ENCODE measurements at places on chromosomes 2 and 18. TPM values are rescaled to one million over a fixed set of nuclear protein-coding genes. Genes with fewer than 3 reads are reported as not detected.

GRCh38 chr2:230785346-230785745, 72.7 kb downstream of the CAB39 start:
- no peak overlapping the region for H3K4me3 ChIP-seq
- no peak overlapping the region for H3K27ac ChIP-seq
- H3K36me3 ChIP-seq, result peaks cover 94% of the 10 kb centered on the region
- no peaks in the 10 kb centered on the region for H3K27me3 ChIP-seq
- peaks cover 47% of the 10 kb centered on the region for H3K4me1 ChIP-seq

CROCC2 gene
- not detected for total RNA-seq

GRCh38 chr2:178819992-178820391, 12.8 kb upstream of the TTN start:
- H3K4me3 ChIP-seq, result peak overlapping the region; percentile 17
- no peaks in the 10 kb centered on the region for H3K27me3 ChIP-seq
- peaks cover 21% of the 10 kb centered on the region for H3K4me1 ChIP-seq
- peak overlapping the region; percentile 86 for H3K27ac ChIP-seq

GRCh38 chr2:20452551-20452950, 5.7 kb downstream of the RHOB start:
- no peak overlapping the region for H3K27ac ChIP-seq
- no peak for DNase-seq
- H3K4me3 ChIP-seq, result no peak overlapping the region
- no peaks in the 10 kb centered on the region for H3K36me3 ChIP-seq

DNA sequence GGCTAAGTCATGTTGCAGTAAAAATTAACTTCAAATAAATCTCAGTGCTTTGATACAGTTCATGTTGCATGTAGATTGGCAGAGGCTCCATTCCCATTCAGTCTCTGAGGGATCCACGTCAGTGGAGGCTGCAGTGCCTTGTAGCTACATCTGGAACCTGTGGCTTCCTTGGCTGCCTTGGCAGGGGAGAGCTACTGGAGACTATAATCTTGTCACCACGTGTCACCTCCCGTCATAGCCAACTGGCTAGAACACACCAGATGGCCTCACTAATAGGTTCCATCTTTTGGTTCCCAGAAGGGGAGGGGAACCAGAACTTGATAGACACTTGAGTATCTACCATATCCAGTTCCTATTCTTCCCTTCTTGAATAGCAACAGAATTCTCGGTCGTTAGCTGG, 28.4 kb downstream of the E2F6 start:
- no peak for DNase-seq
- H3K27ac ChIP-seq, result no peak overlapping the region
- H3K4me1 ChIP-seq, result no peaks in the 10 kb centered on the region
- H3K27me3 ChIP-seq, result no peaks in the 10 kb centered on the region
- H3K36me3 ChIP-seq, result peaks cover 12% of the 10 kb centered on the region
- H3K4me3 ChIP-seq, result no peak overlapping the region

GRCh38 chr2:236014408-236015131, 153.6 kb downstream of the GBX2 start:
- no peak overlapping the region for H3K27ac ChIP-seq
- no peaks in the 10 kb centered on the region for H3K36me3 ChIP-seq
- H3K4me1 ChIP-seq, result no peaks in the 10 kb centered on the region
- H3K27me3 ChIP-seq, result peaks cover 18% of the 10 kb centered on the region
- H3K4me3 ChIP-seq, result no peak overlapping the region

DNA sequence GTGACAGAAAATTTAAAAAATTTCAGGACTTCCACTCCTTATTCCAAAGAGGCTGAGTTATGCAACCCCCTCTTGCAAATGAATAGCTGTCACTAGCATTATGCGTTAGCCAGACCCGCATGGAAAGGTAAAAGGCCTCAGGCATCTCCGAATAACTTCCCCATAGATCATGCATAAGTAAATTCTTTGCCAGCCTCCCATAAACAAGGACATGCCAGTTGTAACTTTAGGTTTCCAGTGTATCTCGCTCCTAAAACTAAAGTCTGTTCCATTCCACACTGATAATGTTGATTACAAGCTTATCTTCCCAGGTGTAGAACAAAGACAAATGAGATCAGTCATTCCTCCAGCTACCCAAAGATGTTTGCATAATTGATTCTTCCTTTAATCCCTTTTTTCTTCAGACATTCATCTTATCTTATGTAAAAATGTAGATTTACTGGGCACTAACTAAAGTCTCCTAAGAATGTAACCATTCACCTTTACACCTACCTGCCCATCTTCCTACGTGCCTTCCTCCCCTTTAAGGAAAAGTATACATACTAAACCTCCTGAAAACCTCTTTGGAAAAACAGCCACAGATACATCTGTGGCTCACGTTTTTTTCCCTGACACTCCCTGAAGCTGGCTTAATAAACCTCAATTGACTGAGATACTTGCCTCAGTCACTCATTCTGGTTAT, 13.6 kb upstream of the NFU1 start:
- H3K27me3 ChIP-seq, result no peaks in the 10 kb centered on the region
- no peak for DNase-seq
- no peak overlapping the region for H3K27ac ChIP-seq
- peaks cover 14% of the 10 kb centered on the region for H3K4me1 ChIP-seq
- no peak overlapping the region for H3K4me3 ChIP-seq

- no peak overlapping the region for H3K4me3 ChIP-seq
- DNase-seq, result no peak
- H3K27ac ChIP-seq, result no peak overlapping the region
Observed at GRCh38 chr2:189407281-189408209, 33.7 kb upstream of the WDR75 start.

DNA sequence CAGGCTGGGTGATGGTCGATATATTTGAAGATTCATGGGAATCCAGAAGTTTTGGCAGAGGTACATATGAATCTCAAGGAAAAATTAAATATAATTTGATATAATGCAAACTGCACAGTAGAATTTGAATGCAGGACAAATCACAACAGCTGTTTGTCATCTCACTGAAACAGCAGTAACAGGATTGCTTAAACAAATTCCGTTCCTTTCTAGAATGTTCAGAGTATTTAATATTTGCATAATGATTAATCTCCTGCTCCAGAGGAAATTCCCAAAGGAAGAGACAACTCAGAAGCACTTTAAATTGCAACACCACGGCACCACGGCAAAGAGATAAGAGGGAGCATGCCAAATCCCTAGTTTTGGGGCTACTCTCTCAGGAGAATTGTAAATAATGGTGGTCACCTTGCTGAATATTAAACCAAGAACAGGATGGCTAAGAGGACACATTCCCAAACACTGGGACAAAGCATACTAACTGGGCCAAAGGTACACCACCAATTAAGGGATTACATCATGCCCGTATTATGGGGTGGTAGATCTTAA, 67.8 kb upstream of the MAP4K3 start:
- DNase-seq, result no peak
- no peaks in the 10 kb centered on the region for H3K36me3 ChIP-seq
- peaks cover 16% of the 10 kb centered on the region for H3K27me3 ChIP-seq
- H3K4me1 ChIP-seq, result no peaks in the 10 kb centered on the region
- H3K27ac ChIP-seq, result no peak overlapping the region

GRCh38 chr2:20148923-20149702, 75.8 kb downstream of the SDC1 start:
- no peak overlapping the region for H3K4me3 ChIP-seq
- no peak overlapping the region for H3K27ac ChIP-seq
- DNase-seq, result no peak
- no peaks in the 10 kb centered on the region for H3K36me3 ChIP-seq
- H3K27me3 ChIP-seq, result peaks cover 21% of the 10 kb centered on the region

GRCh38 chr2:143524559-143525401, 395.6 kb downstream of the ARHGAP15 start:
- no peak for DNase-seq
- peaks cover 44% of the 10 kb centered on the region for H3K4me1 ChIP-seq
- H3K27me3 ChIP-seq, result no peaks in the 10 kb centered on the region
- no peak overlapping the region for H3K4me3 ChIP-seq

DNA sequence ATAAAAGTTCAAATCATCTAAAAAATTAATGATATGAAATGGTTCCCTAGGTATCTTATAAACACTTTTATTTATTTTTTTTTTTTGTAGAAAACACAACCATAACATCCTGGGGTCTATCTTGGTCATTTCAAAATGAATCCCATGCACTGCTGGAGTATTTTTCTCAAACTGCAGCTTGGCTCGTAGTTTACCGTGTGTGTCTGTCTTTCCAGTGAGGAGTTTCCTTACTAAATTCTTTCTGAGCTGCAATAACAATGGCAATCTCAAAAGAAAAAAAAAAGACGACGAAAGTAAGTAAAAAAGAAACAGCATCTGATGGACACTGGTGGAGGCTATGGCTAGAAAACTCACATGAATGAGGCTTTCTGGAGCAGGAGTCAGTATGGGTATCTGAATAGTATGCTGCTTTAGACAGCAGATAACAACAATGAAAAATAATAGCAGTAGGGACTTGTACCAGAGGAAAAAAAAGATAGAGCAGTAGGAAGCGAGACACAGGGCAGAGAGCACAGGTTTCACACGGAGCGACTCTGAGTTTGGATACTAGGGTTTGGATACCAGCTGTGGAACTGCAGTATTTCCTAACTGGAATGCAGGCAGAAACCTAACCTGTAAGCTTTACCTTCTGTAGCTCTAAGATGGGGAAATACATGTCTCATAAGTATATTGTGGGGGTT, 43.5 kb downstream of the CALCRL start:
- H3K36me3 ChIP-seq, result no peaks in the 10 kb centered on the region
- no peaks in the 10 kb centered on the region for H3K27me3 ChIP-seq
- no peak for DNase-seq
- H3K4me1 ChIP-seq, result no peaks in the 10 kb centered on the region

RGPD3 gene
- total RNA-seq, result 0.06 TPM

GRCh38 chr2:242011991-242012764, 142.6 kb downstream of the RTP5 start:
- no peaks in the 10 kb centered on the region for H3K36me3 ChIP-seq
- no peak for DNase-seq
- H3K27ac ChIP-seq, result no peak overlapping the region
- H3K4me1 ChIP-seq, result peaks cover 21% of the 10 kb centered on the region

DNA sequence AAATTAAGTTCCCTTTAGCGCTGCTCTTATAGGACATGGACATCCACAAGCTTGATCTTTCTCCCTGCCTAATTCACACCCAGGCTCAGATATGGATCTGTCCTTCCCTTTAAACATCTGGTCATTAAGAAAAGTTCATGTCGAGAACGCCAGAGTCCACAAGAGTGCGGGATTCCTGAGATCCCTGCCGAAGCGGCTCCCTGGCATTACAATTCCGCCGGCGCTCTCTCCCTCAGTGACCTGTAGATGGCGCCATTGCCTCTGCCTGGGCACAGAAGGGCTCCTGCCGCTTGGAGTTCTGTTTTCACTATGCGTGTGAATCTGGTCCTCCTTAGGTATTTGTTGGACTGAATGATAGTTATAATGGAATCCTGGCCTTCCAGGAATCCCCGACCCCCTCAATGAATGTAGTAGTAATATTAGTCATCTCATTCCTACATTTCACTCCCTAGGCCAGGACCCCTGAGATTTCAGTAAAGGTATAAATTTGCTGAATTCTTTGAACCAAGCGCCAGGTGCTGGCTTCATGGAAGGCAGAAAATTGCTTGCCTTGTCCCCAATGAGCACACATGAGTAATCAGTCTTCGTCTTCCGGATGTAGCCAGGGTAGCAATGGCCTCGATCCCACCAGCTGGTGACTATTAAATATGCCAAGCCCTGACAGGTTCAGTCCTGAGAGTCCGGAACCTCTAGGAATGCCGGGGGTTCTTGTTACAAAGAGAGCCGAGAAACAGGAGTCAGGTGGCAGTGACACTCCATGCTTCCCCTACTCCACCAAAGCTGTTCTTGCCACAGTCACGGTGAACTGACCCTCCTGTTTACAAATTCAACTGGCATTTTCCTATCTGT, 26.4 kb upstream of the CD207 start:
- peaks cover 54% of the 10 kb centered on the region for H3K27me3 ChIP-seq
- DNase-seq, result peak; percentile 76
- no peak overlapping the region for H3K27ac ChIP-seq
- no peaks in the 10 kb centered on the region for H3K36me3 ChIP-seq
- H3K4me1 ChIP-seq, result peaks cover 2% of the 10 kb centered on the region

Data from activated CD4-positive, alpha-beta T cell treated with anti-CD3 and anti-CD28 coated beads, Interleukin-2, amount 10 ng/mL, durations not matched to agents 7 days and 5 days (primary cell).